ENCODE measurements at places on chromosomes 13 and 19.

DNA sequence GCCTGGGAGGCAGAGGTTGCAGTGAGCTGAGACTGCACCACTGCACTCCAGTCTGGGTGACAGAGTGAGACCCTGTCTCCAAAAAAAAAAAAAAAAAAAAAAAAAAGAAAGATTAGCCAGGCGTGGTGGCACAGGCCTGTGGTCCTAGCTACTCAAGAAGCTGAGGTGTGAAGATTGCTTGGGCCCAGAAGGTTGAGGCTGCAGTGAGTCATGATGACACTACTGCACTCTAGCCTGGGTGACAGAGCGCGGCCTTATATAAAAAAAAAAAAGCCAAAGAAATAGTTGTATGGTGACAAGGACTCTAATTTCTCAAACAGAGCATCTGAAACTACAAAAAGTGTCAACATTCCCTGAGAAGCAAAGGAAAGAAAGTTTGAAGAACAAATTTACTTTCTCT, 3.4 kb downstream of the PBX4 start:
- peak; percentile 53 for DNase-seq

DNA sequence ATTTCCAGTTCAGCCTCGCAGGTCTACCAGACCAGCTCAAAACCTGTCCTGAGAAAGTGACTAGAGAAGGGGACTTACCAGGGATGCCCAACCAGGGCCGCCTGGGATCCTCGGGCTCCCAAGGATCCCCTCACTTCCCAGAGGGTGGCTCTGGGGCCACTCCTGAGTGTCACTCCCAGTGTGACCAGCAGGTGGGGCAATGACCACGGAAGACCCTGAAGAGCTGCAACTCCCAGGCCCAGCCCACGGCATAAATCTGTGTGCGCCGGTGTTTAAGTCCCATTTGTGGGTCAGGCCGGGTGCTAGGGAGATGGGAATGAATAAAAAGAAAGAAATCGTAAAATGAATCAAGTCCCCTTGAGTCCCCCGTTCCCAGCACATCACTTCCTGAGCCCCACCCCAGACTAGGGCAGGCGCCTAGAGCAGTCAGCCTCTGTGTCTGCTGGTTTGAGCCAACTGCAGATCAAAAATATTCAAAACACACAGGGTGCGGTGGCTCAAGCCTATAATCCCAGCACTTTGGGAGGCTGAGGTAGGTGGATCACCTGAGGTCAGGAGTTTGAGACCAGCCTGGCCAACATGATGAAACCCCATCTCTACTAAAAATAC, 10.7 kb downstream of the PTGIR start:
- peak; percentile 89 for DNase-seq

DNA sequence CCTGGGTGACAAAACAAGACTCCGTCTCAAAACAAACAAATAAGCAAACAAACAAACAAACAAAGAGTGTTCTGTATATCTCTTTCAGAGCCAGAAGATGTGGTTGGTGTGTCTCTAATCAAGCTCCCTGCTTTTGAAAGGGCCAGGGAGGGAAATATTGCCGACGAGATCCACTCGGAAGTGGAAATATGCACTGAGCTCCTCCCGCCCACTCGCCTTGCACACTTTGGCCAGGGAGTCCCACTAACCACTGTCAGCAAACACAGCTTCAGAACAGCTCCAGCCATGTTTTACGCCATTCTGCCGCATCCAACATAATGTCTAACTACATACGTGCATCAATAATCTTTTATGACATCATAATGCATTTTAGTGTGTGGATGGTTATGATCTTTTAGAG, 155.5 kb upstream of the VSTM2B start:
- DNase-seq = no peak

- no peak for DNase-seq
Observed at GRCh38 chr13:106919133-106919532, 351.2 kb upstream of the ARGLU1 start.

- DNase-seq = no peak
Observed at GRCh38 chr19:1257475-1258162, 9.2 kb downstream of the MIDN start.

- no peak for DNase-seq
Observed at GRCh38 chr13:24713022-24713421, 32.8 kb downstream of the ATP12A start.

- DNase-seq = no peak
Observed at GRCh38 chr13:113445791-113446487, 7.3 kb downstream of the ADPRHL1 start.

GRCh38 chr13:47484548-47484947, 516.5 kb downstream of the SUCLA2 start:
- DNase-seq = no peak

GRCh38 chr19:30276011-30276882, 95.9 kb upstream of the ZNF536 start:
- DNase-seq = no peak

DNA sequence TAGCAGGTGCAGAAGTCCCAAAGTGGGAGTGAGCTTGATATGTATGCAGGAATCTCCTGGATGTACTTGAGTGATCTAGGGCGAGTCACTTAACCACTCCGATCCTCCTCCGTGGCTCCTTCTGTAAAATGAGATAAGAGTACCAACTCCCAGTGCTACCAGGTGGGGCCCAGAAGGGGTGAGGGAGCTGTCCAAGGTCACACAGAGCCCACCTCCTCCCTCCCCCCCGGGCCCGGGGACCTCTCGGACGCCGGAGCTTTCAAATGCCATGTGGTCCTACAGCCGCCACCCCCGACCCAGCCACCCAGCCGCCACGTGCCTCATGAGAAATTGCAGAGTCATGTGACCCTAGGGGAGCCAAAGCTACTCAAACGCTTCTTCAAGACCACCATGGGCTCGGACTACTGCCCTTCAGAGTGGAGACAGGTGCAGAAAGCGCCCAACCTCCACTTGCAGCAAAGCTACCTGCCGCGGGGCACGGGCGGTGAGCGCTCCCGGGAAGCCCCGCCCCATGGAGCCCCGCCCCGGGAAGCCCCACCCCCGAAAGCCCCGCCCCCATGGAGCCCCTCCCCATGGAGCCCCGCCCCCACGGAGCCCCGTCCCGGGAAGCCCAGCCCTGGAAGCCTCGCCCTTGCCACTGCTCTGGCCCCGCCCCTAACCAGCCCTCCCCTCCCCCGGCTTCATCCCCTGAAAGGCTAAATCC, 10.1 kb upstream of the ZNF358 start:
- DNase-seq = peak; percentile 59

Data from activated CD4-positive, alpha-beta T cell treated with anti-CD3 and anti-CD28 coated beads for 48 hours (primary cell).